Skin of body (tissue), 3 donors: ENCODE measurements at places on chromosomes 7 and 10. TPM values are rescaled to one million over a fixed set of nuclear protein-coding genes. Genes with fewer than 3 reads are reported as not detected.

OR13A1 gene
- 0.10 TPM for total RNA-seq

ANXA8 gene
- 4.6 TPM for total RNA-seq

MMRN2 gene
- total RNA-seq, result 20.4 TPM

PBLD gene
- 4.2 TPM for total RNA-seq

CUBN gene
- total RNA-seq, result 18.1 TPM
